ENCODE measurements at places on chromosomes 7 and 10.
A peak's percentile ranks its signal among the peaks of the same experiment; 100 is the strongest.

- no peak for DNase-seq
Observed at GRCh38 chr7:152664636-152665035, 11.3 kb downstream of the XRCC2 start.

- no peak for DNase-seq
Observed at GRCh38 chr7:28581351-28581750, 169.0 kb downstream of the CREB5 start.

- DNase-seq: no peak
Observed at GRCh38 chr7:90726120-90726519, 130.0 kb downstream of the CDK14 start.

DNA sequence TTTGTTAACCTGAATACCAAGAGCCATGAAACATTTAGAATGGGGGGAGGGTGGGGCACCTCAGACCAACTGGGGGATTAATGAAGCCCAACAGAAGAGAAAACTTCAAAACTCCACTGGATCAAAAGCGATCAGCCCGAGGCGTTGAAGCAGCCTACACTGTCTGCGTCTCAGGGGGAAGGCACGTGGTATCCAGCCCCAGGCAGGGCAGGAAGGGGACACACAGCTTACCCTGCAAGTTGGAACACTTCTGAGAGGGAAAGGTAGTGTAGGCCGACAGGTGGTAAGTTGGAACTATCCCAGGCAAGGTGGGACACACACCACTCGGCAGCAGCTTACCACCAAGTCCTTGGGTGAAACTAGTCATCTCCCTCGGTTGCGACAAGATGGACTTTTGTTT lies 102.9 kb downstream of the TAX1BP1 start:
- no peak for DNase-seq

- no peak for DNase-seq
Observed at GRCh38 chr10:32323051-32323450, 23.9 kb downstream of the EPC1 start.

- DNase-seq: no peak
Observed at GRCh38 chr7:111371437-111371836, 190.9 kb downstream of the IMMP2L start.

DNA sequence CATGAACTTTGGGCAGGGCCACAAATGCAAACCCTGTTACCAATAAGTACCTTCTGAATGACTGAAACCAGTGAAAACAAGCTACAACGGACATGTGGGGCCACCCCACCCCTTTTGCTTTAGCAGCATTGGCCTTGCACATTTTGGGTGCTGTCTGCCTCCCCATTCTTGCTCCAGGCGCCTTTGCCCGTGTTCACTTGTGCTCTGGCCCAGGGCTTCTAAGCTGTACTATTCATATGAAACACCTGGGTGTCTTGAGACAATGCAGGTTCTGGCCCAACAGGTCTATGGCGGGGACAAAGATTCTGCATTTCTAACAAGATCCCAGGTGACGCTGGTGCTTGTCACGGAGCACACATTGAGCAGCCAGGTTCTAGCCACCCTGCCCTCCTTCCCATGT lies 96.5 kb upstream of the SDK1 start:
- DNase-seq: no peak

DNA sequence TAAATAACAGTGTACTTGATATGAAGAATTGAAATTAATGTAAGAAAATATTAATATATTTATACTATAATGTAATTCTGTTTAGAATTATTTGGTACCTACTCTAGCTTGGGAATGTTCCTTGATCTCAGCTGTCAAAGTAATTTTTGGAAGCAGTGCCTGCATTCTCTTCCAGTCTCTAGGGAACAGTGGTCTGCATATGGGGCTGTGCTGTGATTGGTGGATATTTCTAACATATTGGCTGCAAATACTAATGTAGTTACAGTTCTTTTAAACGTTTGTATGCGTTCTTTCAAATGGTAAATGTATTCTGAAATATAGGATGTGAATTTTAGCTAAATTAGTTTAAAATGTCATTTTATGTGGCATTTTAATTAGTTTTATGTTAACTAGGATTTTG lies 87.2 kb downstream of the PHF14 start:
- DNase-seq: peak; percentile 15

Data from lung (tissue), 17 donors.